ENCODE measurements at places on chromosomes 4 and X.

DNA sequence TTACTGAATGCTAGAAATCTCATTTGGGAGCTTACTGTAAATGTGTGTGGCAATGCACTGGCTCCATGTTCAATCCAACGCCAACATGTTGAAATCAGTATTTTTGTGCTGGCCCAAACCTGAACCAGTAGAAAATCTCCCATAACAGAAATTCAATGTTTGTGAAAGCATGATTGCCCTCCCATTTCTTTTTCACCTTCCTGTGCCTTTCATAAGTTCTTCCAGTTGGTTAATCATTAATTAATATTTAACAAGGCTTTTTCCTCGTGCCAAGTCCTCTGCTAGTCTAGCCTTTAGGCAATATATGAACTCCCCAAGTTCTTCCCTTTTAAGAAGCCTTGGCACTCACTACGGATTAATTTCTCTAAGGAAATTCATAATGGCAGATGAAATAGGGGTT lies 1.3 kb upstream of the PLS3 start:
- H3K4me1 ChIP-seq = no peaks in the 10 kb centered on the region
- no peak for DNase-seq
- no peaks in the 10 kb centered on the region for H3K36me3 ChIP-seq
- no peak overlapping the region for H3K27ac ChIP-seq
- no peak overlapping the region for H3K4me3 ChIP-seq
- peaks cover 2% of the 10 kb centered on the region for H3K27me3 ChIP-seq

DNA sequence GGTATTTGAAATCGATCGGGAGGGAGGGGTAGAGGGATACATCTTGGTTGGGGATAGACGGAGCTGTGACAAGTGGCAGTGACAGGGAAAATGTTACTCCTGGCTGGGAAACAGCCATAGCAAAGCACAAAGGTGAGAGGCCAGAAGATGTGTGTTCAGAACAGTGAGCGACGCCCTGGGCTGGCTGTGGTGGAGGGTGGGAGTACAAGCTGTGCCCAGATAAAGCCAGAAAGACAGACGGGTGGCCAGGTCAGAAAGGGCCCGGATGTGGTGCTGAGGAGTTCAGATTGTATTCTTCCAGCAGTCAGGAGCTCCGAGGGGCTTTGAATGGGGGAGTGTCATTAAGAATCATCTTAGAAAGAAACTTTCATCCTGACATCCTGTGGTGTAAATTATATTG lies 27.9 kb downstream of the CCDC149 start:
- no peak overlapping the region for H3K4me3 ChIP-seq
- H3K27me3 ChIP-seq = peaks cover 18% of the 10 kb centered on the region
- H3K36me3 ChIP-seq = no peaks in the 10 kb centered on the region
- no peak for DNase-seq
- no peaks in the 10 kb centered on the region for H3K4me1 ChIP-seq

DNA sequence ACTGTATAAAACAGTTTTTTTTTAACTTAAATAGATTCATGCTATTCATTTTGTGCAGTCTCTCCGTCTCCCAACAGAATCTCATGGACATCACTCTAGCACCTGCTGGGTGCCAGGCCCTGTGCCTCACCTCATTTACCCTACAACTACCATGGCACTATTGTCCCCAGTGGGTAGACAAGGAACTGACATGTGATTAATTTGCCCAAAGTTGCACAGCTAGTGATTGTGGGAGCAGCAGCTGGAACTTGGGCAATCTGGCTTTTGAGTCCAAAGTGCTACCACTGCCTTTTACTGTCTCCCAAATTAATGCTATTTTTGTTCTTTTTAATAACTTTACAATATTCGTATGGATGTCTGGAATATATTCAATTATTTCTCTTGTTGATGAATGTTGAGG lies 11.2 kb upstream of the PGRMC2 start:
- no peak overlapping the region for H3K4me3 ChIP-seq
- no peaks in the 10 kb centered on the region for H3K36me3 ChIP-seq
- no peak for DNase-seq
- no peak overlapping the region for H3K27ac ChIP-seq

GRCh38 chr4:117334451-117335188 lies 249.2 kb upstream of the TRAM1L1 start:
- DNase-seq = no peak
- H3K27me3 ChIP-seq = no peaks in the 10 kb centered on the region
- H3K4me3 ChIP-seq = no peak overlapping the region
- no peaks in the 10 kb centered on the region for H3K4me1 ChIP-seq

DNA sequence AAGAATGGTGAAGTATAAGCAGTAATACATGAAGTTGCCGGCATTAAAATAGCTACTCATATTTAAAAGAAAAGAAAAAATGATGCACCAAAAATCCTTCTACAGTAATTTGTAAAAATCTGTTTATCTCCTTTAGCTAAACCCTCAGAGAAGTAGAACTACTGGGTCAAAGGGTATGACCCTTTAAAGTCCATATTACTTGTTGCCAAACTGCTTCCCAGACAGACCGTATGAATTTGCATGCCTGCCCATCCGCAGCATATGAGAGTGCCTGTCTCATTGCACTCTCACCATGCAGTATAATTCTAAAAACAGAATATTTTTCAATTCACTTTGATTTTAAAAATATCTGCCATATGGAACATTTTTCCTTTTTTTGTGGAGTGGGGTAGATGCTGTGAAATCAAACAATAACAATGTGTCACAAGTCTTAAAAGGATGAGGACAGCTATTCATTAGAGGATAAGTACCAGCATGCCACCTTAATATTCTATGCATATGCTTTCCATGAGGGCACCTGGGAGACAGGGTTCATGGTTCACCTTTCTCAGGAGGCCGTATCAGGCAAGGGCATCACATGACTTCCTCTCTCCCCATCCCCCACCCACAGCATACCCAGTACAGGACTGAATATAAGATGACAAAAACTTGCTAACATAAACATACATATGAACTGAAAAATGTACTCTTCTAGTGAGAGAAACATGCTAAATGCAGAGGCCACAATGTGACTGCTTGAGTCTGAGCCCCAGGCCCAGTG lies 17.8 kb downstream of the ZDHHC9 start:
- H3K4me1 ChIP-seq = no peaks in the 10 kb centered on the region
- no peak overlapping the region for H3K4me3 ChIP-seq
- H3K27ac ChIP-seq = no peak overlapping the region
- no peak for DNase-seq

- no peaks in the 10 kb centered on the region for H3K4me1 ChIP-seq
- no peak overlapping the region for H3K4me3 ChIP-seq
- no peak for DNase-seq
- H3K36me3 ChIP-seq = no peaks in the 10 kb centered on the region
These were observed 126.2 kb upstream of the NDP start for GRCh38 chrX:44099366-44099765.

GRCh38 chr4:127450276-127450675 lies 182.5 kb upstream of the INTU start:
- H3K27ac ChIP-seq = no peak overlapping the region
- no peak overlapping the region for H3K4me3 ChIP-seq
- H3K4me1 ChIP-seq = no peaks in the 10 kb centered on the region
- DNase-seq = no peak

- peaks cover 7% of the 10 kb centered on the region for H3K27me3 ChIP-seq
- H3K4me3 ChIP-seq = no peak overlapping the region
- no peak overlapping the region for H3K27ac ChIP-seq
These were observed 106.3 kb downstream of the REPS2 start for GRCh38 chrX:17052793-17053192.

DNA sequence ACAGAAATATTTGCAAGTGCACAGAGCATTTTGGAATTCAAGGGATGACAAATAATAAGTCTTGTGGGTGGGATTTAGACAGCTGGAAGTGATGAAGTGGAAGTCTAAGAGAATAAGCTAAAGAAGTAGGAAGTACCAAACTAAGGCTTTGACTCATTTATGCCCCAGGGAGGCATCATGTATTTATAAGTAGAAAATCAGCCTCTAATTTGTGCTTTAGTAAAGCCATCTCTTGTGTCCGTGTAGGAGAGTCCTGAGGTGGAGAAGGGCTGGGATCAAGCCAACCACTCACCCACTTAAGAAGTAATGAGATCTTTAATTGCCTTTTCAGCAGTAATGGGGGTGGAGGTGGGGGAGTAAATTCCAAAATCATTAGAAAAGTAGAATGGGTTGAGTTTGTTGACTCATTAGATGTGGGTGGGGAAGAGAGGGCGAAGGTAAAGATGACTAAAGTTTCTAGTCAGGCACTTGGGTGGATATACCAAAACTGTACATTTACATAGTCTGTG lies 356.7 kb downstream of the STIM2 start:
- no peak overlapping the region for H3K4me3 ChIP-seq
- no peaks in the 10 kb centered on the region for H3K27me3 ChIP-seq
- no peak for DNase-seq
- H3K27ac ChIP-seq = no peak overlapping the region

GRCh38 chr4:136150046-136150445 lies 1382.2 kb downstream of the PCDH18 start:
- no peak overlapping the region for H3K4me3 ChIP-seq
- H3K27ac ChIP-seq = no peak overlapping the region
- H3K4me1 ChIP-seq = no peaks in the 10 kb centered on the region
- no peaks in the 10 kb centered on the region for H3K36me3 ChIP-seq
- no peaks in the 10 kb centered on the region for H3K27me3 ChIP-seq

- no peaks in the 10 kb centered on the region for H3K36me3 ChIP-seq
- no peak overlapping the region for H3K4me3 ChIP-seq
- no peaks in the 10 kb centered on the region for H3K27me3 ChIP-seq
- no peak for DNase-seq
- no peak overlapping the region for H3K27ac ChIP-seq
These were observed 991.4 kb downstream of the ARAP2 start for GRCh38 chr4:35252866-35253265.

- no peak for DNase-seq
- peaks cover 5% of the 10 kb centered on the region for H3K4me1 ChIP-seq
- H3K36me3 ChIP-seq = no peaks in the 10 kb centered on the region
- H3K27me3 ChIP-seq = no peaks in the 10 kb centered on the region
These were observed 12.7 kb upstream of the UBA6 start for GRCh38 chr4:67713529-67714247.

DNA sequence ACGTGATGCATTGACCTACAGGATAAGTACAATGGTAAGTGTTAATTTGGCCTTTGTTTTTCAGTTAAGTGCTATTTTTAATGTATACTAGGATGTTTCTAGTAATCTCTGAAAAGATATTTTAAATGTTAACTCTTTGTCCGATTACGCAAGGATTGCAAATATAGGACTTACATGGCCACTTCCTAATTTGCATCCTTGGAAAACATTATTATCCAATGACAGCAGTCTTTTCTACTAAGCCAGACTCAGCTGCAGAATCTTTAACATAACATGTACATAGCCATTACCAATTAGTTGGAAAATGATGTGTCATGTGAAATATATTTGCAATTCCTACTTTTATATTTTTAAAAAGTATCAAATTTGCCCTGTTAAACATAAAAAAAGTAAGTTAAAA lies 124.7 kb downstream of the MID1 start:
- H3K36me3 ChIP-seq = no peaks in the 10 kb centered on the region
- no peaks in the 10 kb centered on the region for H3K27me3 ChIP-seq
- no peak for DNase-seq
- H3K4me3 ChIP-seq = no peak overlapping the region
- H3K4me1 ChIP-seq = peaks cover 7% of the 10 kb centered on the region

- no peak overlapping the region for H3K4me3 ChIP-seq
- H3K4me1 ChIP-seq = peaks cover 6% of the 10 kb centered on the region
- H3K36me3 ChIP-seq = no peaks in the 10 kb centered on the region
- H3K27me3 ChIP-seq = peaks cover 8% of the 10 kb centered on the region
These were observed 1.4 kb upstream of the C4orf50 start for GRCh38 chr4:6019316-6020263.

DNA sequence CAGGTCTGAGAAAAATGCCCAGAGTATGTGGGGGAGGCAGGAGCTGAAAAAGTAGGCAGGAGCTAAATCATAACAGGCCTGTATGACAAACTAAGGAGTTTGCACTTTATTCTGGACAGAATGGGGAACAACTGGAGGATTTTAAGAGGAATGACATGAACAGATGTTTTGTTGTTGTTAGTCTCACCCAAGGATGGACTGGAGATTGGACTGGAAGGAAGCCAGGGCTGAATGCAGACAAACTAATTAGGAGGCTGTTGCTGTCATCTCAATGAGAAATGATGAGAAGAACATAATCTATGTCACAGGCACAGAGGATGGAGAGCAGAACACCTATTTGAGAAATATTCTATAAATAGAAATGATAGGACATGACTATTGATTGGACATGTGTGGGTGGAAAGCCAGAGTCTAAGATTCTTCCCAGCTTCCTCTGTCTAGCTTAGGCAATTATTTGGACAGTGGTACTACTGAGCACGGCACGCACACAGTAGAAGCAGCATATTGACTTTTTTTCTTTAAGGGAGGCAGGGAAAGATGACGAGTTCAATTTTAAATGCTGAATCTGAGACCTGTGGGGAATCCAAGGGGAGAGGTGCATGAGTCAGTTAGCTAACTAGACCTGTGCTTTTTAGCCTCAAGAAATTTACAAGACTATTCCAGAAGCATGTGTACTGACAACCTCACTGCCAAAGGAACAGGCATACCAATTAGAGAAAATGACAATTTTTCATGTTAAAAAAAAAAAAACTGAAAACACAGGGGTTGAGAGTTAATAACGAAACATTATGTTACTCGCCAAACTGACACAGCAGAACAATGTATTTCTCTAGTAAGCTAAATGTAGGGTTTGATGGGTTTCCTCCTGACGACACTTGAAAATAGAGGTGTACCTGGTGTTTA lies 963 bp upstream of the USO1 start:
- no peak for DNase-seq
- H3K4me3 ChIP-seq = peak overlapping the region; percentile 99
- H3K4me1 ChIP-seq = peaks cover 44% of the 10 kb centered on the region
- no peaks in the 10 kb centered on the region for H3K27me3 ChIP-seq

DNA sequence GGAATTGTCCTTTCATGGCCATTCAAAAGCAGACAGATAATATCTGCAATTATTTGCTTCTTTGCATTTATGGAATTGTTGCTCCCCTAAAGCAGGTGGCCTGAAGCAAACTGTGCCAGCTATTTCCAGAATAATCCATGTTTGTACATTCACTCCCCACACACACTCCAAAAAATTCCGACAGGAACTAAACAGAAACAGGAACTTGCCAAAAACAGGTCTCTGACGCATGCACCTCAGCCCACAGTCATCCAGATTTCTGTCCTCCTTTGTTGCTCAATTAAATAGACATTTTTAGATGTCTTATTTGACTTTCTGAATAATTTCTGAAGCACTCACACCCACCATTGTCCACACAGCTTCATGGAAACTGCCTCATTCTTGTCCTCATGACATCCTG lies 71.5 kb upstream of the EDNRA start:
- H3K4me1 ChIP-seq = no peaks in the 10 kb centered on the region
- no peaks in the 10 kb centered on the region for H3K36me3 ChIP-seq
- DNase-seq = no peak
- no peaks in the 10 kb centered on the region for H3K27me3 ChIP-seq
- H3K27ac ChIP-seq = no peak overlapping the region

DNA sequence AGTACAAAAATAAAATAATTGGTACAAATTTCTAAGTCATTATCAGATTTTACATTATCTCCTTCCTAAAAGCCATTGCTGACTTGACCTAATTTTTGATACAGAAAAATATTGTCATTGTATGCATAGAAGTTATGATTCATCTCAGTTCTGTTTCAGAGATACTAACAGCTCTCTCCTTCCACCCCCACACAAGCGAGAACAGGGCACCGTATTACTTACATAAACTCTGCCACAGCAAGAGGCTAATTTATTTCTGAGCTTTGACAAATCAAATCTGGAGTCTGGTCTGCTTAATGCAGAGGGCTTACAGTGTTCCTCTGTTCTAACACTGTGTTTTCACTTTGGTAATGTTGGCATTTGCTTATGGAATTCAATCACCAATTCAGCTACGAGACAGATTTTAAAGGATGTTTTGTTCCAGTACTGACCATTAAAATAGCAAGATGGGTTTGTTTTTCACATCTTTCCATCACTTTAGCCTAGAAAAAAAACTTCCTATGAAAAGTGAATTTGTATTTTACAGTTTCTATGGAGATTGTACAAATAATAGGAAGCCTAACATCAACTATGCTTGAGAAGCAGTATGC lies 181.8 kb downstream of the USP46 start:
- H3K4me3 ChIP-seq = no peak overlapping the region
- no peaks in the 10 kb centered on the region for H3K27me3 ChIP-seq
- DNase-seq = no peak
- no peaks in the 10 kb centered on the region for H3K36me3 ChIP-seq

Data from natural killer cell treated with Interleukin-12 subunit alpha and Interleukin-12 subunit beta and Interleukin-15 and Interleukin-18, amount 100 ng/mL, for 72 hours (primary cell).